NCI-H69 (cell line): ENCODE measurements at places on chromosomes 7 and 10.

DNA sequence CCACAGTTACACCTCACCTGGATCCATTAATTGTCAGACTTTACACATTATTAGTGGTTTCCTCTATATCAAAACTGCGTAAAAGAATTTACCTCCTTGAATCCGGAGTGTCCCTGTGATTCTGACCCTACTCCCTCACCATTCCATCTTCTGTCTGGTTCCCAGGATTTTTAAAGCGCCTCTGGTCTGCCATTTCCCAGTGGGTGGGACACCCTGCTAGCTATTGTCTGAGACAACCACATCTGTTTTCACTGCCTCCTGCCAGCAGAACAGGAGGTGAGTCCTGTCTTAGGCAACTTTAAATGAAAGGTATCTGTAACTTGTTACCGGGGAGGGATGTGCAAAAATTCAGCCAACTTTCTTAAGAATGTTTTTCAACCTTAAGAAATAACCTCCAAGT is 2.3 kb downstream of the MACROH2A2 start:
- peak; percentile 77 for DNase-seq

DNA sequence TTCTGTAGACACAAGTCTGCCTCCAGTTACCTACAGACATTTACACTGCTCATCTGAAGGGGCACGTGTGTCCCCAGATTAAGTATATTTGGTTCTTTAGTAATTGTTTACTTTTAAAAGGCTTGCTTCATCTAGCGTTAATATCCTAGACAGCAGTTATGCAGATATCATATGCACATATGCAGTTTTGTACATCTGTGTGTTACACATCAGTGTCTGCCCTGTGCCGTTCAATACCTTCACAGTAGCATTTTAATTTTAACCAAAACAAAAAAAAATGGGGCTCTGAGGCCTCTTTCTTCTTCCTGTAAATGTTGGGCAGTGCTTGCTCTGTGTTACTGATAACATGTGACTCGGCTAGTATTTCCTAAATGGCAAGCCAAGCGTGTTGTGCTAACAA is 331.4 kb upstream of the MGMT start:
- DNase-seq, result no peak

DNA sequence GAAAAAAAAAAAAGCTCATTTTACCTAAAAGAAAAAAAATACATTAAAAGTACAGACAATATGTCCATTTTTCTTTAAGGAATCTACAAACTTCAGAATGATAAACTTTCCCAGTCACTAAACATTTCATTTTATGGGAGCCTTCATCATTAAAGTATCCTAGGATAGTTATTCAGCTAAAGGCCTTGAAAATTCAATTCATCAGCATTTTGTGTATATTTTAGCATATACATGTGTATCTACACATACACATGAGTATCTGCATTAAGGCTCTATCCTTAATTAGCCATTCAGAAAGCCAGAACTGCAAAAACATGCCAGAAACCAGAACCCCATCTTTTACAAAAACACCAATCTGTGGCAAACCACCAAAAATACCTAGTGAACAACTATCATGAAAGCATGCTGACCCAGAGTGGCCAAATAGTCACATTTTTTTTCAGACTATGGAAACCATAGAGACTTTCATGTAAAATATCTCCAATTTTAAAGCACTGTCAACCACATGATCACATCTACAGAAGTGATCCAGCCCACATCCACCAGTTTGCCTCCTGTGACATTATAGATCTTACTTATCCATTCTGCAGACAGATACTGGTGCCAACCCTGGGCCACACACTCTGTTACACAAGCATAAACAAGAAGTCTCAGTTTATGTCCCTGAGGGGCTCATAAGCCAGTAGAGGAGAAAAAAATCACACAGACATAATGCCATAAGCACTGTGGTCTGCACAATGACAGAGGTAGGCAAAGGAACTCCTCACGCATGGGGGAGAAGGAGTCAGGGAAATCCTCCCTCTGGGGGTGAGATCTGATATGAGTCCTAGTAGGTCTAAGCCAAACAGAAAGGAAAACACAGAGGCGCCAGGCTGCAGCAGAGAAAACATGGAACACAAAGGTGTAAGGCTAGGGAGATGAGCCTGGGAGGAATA is 79.2 kb downstream of the SRPK2 start:
- peak; percentile 94 for DNase-seq

- DNase-seq, result peak; percentile 100
Observed at GRCh38 chr7:13551503-13551902, 438.0 kb downstream of the ETV1 start.
